ENCODE measurements at places on chromosomes 3 and 15.

GRCh38 chr3:102307442-102307841 lies 127.4 kb upstream of the ZPLD1 start:
- DNase-seq: no peak

GRCh38 chr3:193134856-193135255 lies 106.2 kb upstream of the PLAAT1 start:
- DNase-seq: no peak

DNA sequence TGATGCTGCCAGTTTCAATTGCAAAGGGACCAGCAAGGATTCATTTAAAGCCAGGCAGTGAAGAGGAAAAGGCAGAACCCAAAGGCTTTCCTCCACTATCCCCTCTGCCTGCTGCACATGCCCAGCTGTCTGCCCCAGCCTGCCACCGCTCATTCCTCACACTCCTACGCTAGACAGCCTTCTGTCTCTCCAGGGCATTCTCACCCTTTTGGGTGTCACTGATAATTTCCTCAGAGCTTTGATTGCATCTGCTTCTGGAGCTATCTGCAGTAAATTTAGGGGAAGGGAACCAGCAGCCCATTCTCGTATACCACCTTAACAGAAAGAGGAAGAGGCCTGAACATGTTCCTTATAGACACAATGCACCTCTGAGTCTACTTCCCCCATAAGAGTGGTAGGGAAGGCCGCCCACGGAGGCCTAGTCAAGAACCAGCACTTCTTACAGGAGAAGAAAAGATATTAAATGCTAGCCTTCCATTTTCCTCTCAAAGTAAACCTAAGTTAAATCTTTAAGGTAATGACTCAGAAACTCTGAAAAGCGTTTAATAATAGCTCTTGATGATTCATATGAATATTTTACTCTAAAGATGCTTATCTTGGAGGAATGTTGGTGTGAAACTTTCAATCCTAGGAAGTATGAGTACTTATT lies 20.9 kb downstream of the NUDT16 start:
- no peak for DNase-seq

GRCh38 chr3:149472030-149472797 lies 2.3 kb upstream of the TM4SF4 start:
- no peak for DNase-seq

- DNase-seq: no peak
Observed at GRCh38 chr3:146625186-146625775, 20.1 kb upstream of the PLSCR5 start.

DNA sequence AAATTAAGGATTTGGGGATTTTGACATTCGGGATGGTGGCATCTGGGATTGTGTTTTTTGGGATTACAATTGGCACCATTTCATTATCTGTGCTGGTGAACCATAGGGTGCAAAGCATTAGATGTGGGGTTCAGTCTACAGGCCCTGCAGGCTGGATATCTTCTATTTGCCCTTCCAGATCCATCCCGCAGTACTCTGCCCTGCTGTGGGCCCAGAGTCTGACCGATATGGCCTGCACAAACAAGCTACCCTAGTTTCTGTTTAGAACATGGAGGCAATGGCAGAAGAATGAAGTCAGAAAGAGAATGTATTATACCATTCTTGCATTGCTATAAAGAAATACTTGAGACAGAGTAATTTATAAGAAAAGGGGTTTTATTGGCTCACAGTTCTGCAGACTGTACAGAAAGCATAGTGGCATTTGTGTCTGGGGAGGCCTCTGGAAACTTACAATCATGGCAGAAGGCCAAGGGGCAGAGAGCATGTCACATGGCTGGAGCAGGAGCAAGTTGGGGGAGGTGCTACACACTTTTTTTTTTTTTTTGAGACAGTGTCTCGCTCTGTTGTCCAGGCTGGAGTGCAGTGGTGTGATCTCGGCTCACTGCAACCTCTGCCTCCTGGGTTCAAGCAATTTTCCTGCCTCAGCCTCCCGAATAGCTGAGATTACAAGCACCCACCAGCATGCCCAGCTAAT lies 93.7 kb downstream of the NCEH1 start:
- no peak for DNase-seq

GRCh38 chr15:77599899-77600298 lies 32.8 kb downstream of the LINGO1 start:
- no peak for DNase-seq

GRCh38 chr3:98188545-98188944 lies 22.0 kb downstream of the OR5H15 start:
- no peak for DNase-seq

Data from activated CD8-positive, alpha-beta memory T cell treated with anti-CD3 and anti-CD28 coated beads for 48 hours (primary cell).